ENCODE measurements at places on chromosomes 16 and 17.

- DNase-seq, result no peak
Measured at GRCh38 chr17:56638591-56639051, 45.1 kb downstream of the NOG start.

DNA sequence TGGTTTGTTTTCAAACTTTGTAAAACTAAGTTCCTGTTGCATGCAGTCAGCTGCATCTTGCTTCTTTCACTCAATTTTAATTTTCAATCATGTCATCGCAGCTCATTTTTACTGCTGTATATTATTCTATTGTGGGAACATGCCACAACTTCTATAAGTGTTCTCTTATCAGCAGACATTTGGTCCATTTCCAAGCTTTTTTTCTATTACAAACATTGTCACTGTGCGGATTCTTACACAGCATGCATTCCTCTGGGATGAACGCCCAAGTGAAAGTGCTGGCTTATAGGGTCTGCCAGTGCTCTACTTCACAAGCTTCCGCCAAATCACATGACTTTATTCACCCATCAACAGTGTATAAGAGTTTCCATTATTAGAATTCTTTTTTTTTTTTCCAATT, 22.7 kb downstream of the GINS3 start:
- no peak for DNase-seq

- DNase-seq, result no peak
Measured at GRCh38 chr17:50130559-50131305, 772 bp upstream of the SAMD14 start.

- no peak for DNase-seq
Measured at GRCh38 chr17:62824290-62825131, 16.4 kb upstream of the MARCHF10 start.

GRCh38 chr17:49715717-49716279, 8.0 kb upstream of the SLC35B1 start:
- DNase-seq, result no peak

GRCh38 chr16:85372627-85373372, 240.3 kb upstream of the GSE1 start:
- DNase-seq, result no peak

- no peak for DNase-seq
Measured at GRCh38 chr17:40360091-40360490, 4.4 kb downstream of the GJD3 start.

- no peak for DNase-seq
Measured at GRCh38 chr17:55330344-55330933, 65.7 kb downstream of the HLF start.
